ENCODE measurements at places on chromosomes 5 and 9.

- DNase-seq: no peak
Measured at GRCh38 chr5:143205883-143206195, 197.6 kb downstream of the NR3C1 start.

DNA sequence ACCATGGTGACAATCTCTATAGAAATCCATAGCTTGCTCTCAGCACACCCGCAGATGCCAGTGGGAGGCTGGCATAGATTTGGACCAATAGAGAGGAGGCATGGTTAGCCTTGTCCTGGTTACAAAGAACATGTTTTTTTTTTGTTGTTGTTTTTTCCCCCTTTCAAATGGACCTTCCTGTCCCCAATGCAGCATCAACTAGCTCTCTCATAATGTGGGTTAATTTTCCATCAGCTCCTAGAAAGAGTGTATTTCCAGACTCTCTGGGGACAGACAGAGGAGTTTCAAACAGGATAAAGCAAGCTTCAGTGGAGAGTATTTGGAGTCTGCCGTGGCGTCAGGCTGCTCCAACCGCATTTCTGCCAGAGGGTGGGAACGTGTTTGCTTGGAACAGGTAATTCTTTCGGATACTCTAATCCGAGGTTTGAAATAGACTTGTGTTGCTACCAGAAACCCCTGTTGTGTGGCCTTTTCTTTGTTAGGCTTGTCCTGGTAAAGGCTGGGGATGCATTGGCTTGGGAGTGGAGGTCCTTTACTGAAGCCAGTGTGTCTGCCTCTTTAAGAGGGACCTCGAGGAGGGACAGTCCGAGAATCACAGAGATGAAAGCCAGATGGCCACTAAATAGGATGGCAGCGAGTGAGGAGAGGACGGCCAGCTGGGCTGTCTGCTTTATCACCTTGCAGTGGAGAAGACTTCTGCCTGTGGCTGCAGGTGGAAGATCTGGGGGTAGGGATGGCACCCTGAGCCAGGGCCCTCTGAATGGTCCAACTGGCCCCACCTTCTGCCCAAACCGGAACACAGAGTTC, 130.5 kb upstream of the CPEB4 start:
- DNase-seq: no peak

DNA sequence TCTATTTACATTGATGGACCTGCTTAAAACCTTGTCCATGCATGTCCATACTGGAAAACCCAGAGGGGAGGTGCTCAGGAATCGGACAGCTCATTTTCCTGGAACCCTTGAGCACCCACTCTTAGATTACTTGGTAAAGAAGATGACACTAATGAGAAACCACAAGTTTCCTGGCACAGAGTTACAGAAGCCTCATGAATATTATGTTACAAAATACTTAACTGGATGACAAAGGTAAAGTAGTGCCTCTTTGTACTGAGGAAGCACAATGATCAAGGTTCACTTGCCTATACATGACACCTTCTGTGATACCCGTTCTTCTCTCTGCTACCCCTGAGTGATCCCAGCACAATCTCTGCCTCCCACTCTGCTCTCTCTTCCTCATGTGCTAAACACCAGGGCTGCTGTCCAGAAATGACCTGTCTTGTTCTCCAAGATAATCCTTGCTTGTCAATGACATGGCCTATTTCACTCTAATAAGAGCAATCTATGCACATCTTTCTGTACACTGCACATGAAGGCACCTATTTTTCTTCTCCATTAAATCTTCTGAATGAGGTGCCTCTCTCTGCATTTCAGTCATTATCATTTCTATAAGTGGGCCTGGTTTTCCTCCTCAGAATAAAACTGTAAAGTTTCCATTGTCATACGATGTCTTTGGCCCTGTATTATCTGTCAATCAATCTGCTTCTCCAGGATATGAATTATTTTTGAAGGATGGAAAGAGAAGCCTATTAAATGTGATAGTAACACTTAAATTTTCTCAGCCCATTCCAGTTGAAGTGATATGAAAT, 684.0 kb upstream of the ACO1 start:
- no peak for DNase-seq

GRCh38 chr5:22852807-22853660, at the start of gene CDH12:
Gene CDH12, minus strand, starts transcription at chr5:22853344.
- DNase-seq: no peak

DNA sequence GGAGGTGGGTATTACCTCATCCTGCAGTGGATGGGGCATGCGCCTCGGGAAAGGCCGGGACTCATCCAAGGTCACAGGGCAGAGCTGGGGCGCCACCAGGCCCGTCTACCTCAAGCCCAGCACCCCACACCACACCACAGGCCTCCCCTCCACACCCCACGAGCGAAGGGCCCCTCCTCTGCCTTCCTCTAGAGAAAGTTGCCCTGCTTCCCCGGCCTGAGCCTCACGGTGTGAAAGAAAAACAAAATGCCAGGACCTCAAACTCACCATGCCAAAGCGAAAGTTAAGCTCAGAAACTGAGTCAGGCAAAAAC, 161.1 kb downstream of the COL23A1 start:
- DNase-seq: no peak

GRCh38 chr5:142437563-142437962, 112.7 kb upstream of the SPRY4 start:
- DNase-seq: no peak

- DNase-seq: no peak
Measured at GRCh38 chr5:171797543-171797942, 11.9 kb downstream of the SMIM23 start.

- DNase-seq: no peak
Measured at GRCh38 chr9:95807326-95807947, 68.1 kb upstream of the ERCC6L2 start.

DNA sequence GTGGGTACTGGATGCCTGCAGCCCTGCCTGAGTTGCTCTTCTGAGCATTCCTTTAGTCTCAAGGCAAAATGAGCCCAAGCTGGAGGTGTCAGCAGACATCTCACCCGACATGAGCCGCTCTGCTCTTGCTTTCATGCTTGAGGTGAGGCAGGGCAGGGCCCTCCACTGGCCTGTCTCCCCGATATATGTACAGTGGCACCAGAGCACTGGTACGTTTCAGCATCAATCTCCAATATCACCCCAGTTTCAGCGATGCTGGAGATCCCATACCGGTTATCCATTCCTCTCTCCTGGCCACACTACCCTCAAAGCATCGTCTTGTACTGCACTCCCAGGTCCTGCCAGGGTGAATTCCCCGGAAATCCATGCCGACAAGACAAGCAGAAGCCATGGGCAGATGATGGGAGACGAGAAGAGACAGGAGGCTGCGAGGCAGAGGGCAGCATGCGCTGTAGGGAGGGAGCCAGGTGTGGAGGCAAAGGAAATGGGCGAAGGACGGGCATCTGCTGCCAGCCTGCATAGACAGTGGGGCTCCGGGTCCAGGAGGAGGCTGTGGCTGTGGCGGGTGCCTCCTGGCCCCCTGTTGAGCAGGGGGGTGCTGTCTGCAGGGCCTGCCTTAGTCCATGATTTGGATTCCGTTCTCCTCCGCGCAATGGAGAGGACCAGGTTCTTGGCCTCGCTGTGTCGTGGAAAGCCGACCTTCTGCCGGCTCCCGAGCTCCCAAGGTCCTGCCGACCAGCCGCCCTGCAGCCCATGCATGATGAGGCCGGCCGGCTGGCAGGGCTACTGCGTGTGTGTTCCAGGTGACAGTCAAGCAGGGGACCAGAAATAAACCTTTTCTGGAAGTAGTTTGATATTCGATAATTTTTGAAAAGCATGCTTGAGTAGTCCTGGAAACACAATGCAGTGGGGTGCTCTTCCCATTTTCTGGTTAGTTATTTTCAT, 152.2 kb upstream of the IRX2 start:
- DNase-seq: no peak

- DNase-seq: no peak
Measured at GRCh38 chr5:178940569-178941360, at the start of gene ZNF454. Gene ZNF454, plus strand, starts transcription at chr5:178941198. Its CDS starts 1,594 bp downstream, at chr5:178942792.

GRCh38 chr5:172676914-172677475, 35.9 kb downstream of the NEURL1B start:
- no peak for DNase-seq

GRCh38 chr9:122954253-122954691, 13.5 kb downstream of the RABGAP1 start:
- DNase-seq: no peak

GRCh38 chr9:133210202-133210532, 1.1 kb upstream of the OBP2B start:
- DNase-seq: no peak

GRCh38 chr5:6826756-6827155, 113.5 kb downstream of the TENT4A start:
- no peak for DNase-seq

DNA sequence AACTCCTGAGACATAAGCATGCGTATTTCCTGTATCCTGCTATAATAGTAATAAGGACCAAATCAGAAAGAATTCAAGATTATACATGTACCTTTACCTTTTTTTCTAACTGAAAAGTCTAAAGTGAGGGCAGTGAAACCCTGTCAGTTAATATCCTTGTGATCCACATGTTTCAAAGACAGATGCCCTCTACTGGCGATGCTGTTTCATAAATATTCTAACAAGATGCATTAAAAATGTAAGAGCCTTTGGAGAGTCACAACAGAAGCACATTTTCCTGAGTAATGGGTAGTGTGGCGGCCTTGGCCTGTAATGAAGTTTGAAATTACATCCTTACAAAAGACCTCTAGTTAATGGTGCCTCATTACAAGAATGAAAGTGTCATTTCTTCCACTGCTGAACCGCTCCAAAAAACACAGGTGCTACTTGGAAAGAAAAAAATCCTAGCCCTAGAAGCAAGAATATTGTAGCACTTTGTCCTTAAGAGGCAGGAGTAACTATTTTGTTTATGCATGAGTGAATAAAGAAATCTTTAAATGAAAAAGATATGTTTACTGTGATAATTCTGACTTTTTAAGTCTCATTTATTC, 232.6 kb downstream of the EPB41L4A start:
- DNase-seq: no peak

GRCh38 chr9:97623946-97624345, 9.2 kb downstream of the TSTD2 start:
- DNase-seq: no peak

GRCh38 chr9:114504341-114505186, 709 bp downstream of the WHRN start:
- no peak for DNase-seq

GRCh38 chr5:93070938-93071337, 510.1 kb downstream of the NR2F1-AS1 start:
- DNase-seq: no peak

- no peak for DNase-seq
Measured at GRCh38 chr9:19085295-19085694, 17.4 kb downstream of the HAUS6 start.

DNA sequence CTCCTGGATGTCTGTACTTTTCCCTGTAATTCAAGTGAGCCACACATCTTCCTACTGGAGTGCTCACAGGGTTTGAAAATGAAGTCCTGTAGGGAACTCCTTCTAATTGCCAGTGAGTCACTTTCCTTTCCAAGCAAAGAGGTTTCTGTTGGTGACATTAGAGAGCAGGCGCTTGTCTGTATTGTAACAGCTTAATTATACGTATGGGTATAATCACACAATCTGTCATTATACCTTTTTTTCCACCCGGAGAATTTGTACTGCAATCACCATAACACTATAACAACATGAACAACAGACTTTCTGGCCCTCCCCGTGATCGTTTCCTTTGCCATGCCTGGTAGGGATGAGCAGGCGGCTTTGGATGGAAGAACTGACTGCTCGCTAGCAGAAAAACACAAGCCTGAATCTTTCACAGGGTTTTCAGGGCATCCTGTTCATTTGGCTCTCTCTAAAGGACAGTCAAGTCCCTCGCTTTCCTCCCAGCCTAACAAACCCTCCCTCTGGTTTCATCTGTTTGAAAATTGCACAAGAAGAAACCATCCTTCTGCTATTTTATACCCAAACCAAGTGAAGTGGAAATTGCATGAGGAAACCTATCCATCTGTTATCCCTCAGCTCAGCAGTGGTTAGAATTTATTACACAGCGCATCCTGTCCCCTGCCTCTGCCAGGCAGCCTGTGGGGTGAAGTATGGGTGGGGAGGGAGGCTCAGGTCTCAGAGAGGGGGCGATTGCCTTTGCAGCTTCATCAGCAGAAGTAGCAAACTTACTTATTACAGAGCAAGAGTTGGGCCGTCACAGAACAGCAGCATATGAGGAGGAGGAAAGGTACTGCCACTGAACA, 307.0 kb upstream of the TLE4 start:
- DNase-seq: no peak

- DNase-seq: no peak
Measured at GRCh38 chr9:13627502-13627901, 348.0 kb upstream of the MPDZ start.

DNA sequence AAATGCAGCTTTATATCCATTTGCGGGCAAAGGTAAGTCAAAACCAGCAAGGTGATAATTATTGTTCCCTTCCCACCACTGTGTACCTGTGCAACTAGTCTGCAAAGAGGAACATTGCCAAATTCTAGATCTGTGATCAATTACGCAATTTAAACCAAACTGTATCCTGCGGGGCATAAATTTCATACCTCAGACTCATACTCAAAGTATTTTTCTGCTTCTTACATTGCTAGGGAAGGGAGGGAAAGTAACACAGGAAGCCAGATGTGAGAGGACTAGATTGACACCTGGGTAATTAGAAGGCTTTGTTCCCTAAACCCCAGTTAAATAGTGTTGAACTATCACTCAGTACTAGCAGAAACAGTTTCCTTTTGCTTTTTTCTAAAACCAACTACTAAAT, 240.2 kb upstream of the ZNF608 start:
- DNase-seq: no peak

- DNase-seq: no peak
Measured at GRCh38 chr9:90061187-90061586, 456.4 kb downstream of the GADD45G start.

DNA sequence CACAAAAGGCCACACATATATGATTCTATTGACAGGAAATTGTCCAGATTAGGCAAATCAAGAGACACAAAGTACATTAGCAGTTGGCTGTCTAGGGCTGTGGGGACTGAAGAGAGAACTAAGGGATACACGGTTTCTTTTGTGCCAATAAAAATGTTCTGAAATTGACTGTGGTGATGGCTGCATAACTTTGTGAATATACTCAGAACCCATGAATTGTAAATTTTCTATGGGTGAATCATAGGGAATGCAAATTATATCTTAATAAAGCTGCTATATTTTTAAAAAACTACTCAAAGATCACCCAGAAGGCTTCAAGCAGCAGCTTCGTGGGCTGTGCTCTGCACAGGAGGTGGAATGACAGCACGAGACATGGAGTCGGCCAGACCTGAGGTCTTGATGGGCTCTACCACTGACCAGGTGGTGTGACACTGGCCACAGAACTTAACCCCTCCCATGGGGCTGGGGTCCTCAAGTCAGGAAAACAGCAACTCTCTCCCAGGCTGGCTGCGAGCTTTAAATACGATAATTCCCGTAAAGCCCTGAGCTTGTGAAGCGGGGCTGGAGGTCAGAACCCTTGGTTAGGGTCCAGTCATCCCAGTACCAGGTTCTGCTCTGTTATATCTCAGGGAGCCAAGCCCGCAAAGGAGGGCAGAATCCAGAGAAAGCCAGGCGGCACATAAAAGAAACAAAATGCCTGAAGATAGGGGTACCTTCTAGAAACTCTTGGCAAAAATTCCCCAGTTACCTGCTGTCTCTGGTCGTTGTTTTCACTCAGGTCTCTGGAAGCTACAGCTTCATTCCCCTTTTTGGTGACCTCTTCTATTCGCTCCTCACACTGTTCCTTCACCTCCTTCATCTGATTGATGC, 59.1 kb downstream of the GOLM1 start:
- no peak for DNase-seq

- DNase-seq: no peak
Measured at GRCh38 chr9:137731216-137731946, 112.6 kb downstream of the EHMT1 start.

Measured in SK-N-MC (cell line).